ENCODE measurements at places on chromosomes 7 and 10.

- no peak for DNase-seq
These were observed 117.9 kb upstream of the AGR3 start for GRCh38 chr7:16999541-17000267.

DNA sequence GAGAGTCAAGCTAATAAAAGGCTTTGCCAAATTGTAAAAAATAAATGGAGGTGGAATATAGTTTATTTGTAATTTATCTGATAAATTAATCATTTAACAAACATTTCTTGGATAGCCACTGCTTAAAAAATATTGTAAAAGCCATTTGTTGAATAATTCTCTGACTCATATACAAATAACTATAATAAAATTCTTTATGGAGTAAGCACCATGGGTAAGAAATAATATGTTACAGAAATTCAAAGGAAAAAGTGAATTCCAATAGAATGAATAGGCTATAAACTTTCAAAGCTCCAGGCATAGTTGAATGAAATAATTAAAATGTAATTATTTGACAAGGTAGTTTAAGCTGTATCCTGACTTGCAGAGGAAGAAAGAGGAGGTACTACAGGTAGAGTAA, 291.4 kb upstream of the TMEM229A start:
- no peak for DNase-seq

DNA sequence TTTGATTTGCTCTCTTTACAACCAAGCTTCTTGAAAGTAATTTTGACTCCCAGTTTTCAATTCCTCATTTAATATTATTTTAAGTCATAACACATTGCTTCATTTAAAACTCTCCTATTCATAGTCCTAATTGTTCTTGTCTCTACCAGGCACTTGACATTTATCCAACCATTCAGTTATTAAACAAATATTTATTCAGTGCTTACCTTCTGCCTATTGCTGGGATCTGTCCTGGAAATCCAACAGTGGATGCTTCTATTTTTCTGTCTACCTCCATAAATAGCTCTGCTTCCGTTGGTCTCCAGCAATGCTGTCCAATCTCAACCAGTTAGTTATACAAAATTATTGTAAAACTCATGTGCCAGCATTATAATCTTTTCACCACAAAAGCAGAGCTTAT, 615.1 kb downstream of the ZWINT start:
- no peak for DNase-seq

DNA sequence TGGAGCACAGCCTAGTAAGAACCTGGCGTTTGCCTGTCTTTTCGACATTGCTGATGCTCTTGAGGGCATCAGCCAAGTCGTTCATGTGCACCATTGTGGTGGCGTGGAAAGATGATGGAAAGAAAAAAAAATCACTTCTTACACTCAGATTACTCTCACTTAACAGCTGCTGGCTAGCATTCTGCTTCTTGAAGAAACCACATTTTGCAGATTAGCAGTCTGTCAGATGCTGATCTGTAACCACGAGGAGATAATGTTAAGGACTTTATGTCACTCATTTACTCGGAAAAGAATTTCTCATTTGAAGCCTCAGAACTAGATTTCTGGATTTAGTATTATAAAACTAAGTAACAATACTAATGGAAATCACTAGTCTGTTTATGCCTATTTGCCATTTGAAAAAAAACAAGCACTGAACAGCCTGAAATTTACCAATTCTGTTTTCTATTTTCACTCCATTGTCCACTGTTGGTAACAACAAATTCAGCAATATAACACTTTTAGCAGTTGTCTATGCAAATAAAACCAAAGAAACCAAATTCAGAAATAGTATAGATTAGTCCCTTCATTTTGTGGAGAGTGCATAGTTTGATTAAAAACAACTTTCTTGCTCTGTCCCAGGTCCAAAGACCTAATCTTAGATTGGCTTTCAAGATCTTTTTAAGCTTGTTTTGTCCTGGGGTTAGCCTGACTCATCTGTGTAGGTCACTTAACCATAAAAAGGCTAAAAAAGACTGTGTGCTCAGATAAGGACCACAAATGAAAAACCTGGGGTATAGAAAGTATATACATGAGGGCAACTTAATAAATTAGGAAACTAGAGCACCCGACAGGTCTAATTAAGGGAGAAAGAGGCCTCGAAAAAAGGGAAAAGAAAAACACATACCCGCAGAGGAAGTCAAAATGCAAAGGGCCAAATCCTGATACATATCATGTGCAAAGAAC, 67.5 kb downstream of the NT5C2 start:
- peak; percentile 54 for DNase-seq

GRCh38 chr10:30784524-30784896, 155.0 kb upstream of the LYZL2 start:
- no peak for DNase-seq

DNA sequence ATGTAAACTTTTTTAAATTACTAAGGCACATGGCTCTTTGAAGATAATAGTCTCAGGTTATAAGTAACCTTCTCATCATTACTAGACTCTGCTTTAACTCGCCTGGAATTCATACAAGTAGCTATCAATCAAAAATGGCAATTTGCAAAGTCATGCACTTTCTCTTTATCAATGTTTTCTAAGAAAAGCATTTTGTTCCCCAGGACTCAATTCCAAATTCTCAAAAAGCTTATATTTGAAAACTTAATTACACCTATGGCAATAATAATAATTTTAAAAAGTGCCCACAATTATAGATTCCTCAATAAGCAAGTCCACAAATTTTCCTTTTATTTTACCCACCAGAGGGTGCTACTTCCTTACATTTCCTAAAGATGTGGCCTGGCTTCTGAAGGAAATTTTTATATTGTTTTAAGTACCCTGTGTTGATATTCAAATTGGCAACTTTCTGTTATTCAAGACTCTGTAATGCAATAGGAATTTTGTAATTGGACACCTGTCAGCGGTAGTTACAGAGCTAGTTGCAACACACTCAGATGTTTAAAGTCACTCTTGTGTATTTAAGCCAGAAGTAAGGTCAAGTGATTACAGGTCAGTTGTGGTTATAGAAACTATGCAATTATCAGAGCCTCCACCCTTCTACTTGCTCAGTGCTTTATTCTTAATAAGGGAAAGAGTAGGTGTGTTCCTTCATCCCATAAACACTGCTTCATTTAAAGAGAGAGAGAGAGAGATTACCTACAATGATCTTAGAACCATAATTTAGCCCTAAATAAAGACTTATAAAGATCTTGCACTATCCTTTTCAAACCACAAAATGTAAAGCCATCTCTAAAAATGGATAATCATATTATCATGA, 47.1 kb upstream of the HYAL4 start:
- peak; percentile 99 for DNase-seq

GRCh38 chr10:112520914-112521313, 73.9 kb downstream of the VTI1A start:
- no peak for DNase-seq

- no peak for DNase-seq
These were observed 11.1 kb upstream of the ACSL5 start for GRCh38 chr10:112362833-112363232.

DNA sequence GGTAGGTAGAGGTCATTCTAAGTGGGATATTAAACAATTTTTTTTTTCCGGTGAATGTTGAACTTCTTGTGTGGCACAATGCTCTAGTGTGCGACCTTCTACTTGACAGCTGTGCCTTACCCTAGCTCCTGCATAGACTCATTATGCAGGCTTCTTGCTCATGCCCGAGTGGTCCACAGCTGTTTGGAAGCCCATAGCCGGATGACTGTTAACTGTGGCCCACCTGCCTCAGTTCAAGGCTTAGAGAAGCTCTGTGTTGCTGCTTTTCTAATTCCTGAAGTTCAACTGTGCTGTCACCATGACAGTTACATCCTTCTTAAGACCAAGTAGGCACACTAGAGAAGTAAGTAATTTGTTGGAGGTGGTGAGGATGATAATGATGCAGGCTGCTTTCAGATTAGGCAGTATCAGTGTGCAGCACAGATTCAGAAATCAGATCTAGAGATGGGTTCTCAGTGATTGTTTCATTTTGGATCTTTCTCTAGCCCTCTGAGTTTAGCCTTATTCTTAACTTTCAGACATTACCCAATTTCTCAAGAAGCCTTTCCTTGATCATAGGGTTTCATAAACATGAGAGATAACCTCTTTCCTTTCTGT, 278.4 kb downstream of the PHF14 start:
- no peak for DNase-seq

All from retinal pigment epithelial cell (primary cell).